ENCODE measurements at places on chromosomes 13 and 19.

DNA sequence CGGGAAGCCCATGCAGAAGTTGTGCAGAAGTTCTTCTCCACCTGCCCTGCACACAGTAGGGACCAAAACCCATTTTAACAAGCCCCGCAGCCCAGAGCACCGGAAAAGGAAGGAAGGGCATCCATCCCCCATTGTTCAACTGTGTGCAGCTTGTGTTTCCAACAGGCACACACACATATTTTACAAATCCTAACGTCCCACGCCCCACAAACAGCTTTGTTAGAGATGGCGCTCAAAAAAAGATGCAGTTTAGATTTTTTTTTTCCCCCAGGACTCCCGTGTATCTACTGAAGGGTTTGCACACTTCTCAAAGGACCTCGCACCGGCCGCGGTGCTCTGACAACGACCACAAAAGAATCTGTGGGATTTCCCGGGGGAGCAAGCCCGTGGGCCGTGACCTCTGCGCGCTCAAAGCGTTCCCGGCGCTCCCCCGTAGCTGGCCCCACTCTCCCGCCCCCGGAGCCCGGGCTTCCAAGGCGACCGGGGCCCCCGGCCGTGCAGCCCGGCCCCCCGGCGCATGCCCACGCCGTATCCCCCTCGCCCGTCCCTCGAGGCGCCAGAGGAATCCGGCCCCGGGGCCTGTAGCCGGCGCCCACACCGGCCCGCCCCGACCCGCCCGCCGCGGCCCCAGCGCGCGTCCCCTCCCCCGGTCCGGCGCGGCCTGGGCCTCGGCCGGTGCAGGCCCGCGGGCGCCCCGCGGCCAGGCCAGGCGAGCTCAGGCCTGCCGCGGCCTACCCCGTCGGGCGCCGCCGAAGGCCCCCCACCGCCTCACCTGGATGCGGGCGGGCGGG is 523 bp downstream of the ELAVL1 start:
- no peak for DNase-seq

GRCh38 chr13:29210676-29211075 is 384.8 kb downstream of the SLC7A1 start:
- DNase-seq, result no peak

DNA sequence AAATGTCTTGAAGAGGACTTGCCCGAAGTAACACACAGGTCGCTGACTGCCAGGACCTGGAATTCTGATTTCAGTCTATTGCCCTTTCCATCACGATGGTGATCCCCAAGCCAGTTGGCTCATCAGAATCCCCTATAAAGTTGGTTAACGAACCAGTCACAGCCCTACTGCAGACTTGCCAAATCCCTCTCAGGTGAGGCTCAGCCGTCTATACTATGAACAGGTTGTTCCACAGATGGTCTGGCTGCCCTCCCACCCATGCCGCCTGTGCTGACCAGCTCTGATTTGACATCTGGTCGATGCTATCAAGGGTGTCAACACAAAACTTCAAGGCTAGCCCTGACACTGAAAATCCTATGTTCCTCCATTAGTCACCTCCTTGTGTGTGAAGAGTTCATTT is 90.0 kb downstream of the RNASEH2B start:
- DNase-seq, result no peak

DNA sequence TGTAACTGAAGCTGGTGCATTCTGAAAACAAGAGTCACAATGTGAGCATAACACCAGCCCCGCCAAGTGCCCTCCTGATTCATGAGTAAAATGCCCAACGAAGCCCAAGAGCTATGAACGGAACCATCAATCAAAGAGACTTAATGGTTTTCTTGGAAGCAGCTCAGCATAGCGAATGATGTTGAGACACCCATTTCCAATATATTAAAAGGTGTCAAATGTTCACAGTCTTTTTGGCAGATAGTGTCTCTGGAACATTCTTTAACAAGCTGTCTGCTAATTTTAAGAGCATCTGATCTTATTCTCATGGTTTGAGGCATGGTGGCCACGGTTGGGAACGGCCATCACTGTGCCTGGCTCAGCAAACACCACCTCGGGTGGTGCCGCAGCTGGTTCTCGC is 133.4 kb upstream of the USP29 start:
- no peak for DNase-seq

GRCh38 chr13:56563663-56564062 is 577.1 kb upstream of the PRR20A start:
- DNase-seq, result no peak

GRCh38 chr13:48000559-48001113 is 437 bp downstream of the SUCLA2 start:
- peak; percentile 3 for DNase-seq

- no peak for DNase-seq
Measured at GRCh38 chr13:50951366-50951765, 41.8 kb downstream of the RNASEH2B start.

DNA sequence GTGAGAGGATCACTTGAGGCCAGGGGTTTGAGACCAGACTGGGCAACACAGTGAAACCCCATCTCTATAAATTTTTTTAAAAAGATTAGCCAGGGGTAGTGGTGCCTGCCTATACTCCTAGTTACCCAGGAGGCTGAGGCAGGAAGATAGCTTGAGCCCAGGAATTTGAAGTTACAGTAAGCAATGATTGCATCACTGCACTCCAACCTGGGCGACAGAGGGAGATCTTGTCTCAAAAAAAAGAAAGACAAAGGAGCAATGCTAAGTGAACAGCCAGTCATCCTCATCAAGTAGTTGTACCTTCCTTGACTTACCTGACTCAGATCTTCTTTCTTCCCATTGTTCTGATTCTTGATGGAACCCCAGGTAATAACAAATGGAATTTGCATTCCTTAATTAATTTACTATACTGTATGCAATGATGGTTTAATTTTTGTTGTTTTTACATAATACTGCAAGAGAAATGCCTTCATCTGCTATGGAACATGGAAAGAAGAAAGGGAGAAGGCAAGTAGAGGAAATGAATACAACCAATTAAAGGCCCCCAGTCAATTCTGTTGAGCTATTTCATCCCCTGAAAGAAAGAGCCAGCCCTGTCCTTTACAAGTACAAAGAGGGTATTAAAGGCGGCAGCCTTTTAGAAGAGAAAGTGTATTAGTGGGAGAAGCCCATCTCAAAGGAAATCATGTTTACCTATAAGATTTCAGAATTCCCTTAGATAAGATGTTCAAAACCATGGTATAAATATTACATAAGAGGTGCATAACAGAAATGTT is 316.7 kb downstream of the DIAPH3 start:
- no peak for DNase-seq

GRCh38 chr19:51294211-51294976 is 17.1 kb upstream of the IGLON5 start:
- no peak for DNase-seq

DNA sequence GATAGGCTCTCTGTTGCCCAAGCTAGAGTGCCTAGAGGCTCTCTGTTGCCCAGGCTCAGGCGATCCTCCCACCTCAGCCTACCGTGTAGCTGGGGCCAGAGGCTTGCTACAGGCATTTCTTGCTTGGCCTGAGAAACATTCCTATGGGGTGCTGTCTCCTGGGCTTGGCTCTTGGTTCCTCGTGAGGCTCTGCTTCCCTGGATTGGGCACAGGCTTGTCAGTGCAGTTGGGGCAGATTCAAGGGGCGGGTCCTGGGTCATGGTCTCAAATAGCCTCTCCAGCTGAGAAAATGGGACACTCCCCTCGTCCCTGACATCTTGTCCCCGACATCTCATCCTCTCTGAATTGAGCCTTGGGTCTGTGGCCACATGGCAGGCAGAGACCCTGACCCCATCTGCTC is 4.9 kb downstream of the TSSK6 start:
- no peak for DNase-seq

DNA sequence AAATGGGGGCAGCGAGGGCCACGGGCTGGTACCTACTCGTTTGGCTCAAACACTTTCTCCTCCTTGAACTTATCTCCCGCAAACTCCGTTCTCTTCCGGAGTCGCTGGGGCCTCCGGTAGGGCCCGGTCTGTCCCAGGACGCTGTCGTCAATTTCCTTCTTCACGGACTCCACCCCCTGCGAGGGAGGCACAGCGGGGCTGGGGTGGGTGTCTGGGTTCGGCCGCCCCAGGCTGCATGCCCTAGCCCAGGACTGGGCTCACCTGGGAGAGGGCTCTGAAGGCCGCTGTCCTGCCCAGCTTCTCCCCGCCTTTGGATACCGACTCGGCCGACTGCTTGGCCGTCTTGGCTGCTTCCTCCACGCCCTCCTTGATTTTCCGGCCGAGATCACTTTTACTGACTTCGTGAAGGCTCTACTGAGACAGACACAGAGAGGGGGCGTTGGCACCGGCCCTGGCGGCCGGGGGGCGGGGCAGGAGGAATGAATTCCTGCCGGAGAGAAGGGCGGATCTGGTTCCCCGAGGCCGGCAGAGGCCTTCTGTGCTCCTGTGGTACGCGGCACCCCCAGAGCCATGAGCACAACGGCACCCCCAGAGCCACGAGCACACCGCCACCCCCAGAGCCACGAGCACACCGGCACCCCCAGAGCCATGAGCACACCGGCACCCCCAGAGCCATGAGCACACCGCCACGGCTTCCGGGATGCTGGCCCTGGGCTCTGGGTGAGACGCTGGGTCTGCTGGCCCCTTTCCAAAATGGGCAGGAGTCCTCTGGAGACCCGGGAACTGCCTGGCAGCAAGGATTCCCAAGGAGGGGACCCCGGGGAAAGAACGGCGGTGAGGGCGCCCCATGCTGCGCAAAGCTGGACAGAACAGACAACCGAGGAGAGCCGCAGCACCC is 8.1 kb upstream of the CTXN1 start:
- no peak for DNase-seq

GRCh38 chr19:45769821-45770191 is 754 bp upstream of the SIX5 start:
- DNase-seq, result peak; percentile 80

DNA sequence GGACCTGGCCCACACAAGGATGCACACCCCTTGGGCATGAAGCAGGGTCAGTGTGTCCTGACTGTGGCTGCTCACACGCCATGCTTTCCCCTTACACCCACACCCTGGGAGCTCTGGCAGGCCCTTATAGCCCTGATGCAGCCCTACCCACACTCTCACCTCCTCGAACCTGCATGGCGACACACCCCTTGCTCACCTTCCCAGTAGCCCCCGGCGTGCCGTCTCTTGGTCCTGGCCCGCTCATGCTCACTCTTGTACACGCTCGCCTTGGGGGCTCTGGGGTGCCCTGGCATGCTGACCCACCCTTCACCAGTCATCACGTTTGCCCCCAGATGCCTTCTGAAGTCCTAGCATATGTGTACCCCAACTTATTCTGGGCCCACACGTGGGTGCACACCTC is 56.1 kb downstream of the MAP4K1 start:
- DNase-seq, result no peak

DNA sequence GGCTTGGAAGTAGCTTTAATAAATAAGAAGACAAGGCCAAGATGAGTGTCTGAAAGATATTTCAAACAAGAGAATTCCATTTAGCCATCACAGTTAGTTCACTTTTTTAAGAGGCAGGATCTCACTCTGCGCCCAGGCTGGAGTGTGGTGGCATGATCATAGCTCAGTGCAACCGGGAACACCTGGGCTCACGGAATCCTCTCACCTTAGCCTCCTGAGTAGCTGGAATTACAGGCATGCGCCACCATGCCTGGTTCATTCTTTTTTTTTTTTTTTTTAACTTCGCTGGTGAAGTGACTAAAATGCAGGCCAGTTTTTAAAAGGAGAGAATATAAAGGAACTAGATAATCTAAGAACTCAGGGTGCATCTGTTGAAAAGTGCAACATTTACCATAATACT is 200.3 kb downstream of the KCTD12 start:
- DNase-seq, result no peak

DNA sequence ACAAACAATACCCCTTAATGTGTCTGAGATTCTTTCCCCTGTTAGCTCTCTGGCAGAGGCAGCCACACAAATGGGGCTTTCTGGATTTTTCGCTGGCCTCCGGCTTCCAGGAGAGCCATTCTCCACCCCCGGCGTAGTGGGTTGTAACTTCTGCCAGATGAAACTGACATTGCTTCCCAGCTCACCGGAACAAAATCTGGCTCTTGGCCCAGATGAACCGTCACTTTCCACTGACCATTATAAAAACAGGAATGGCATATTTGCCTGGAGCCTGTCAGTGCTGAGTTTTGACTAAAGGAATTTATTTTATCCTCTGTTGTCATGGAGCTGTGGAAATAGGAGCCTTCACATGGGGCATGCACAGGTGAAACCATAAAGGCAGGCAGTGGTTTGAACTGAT is 120.6 kb upstream of the GPR12 start:
- no peak for DNase-seq

- no peak for DNase-seq
Measured at GRCh38 chr13:113420833-113421600, 32.3 kb downstream of the ADPRHL1 start.

DNA sequence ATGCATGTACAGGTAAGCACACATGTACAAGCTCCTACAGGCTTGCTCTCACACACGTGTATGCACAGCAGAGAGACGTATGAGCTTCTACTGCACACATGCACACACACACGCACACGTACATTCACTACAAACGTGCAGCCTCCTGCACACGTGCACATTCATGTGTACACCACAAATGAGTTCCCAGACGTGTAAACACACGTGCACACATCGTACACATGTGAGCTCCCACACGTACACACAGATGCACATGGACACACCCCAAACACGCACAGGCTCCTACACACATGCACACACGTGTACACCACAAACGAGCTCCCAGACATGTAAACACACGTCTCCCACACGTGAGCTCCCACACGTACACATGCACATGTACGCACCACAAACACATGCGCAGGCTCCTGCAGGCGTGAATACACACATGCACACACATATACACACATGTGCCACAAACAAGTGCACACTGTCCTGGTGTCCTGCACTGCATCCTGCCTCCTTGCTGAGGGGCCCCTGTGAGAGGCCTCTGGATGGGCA is 83.7 kb upstream of the MCF2L start:
- no peak for DNase-seq

- no peak for DNase-seq
Measured at GRCh38 chr19:39407410-39407659, 688 bp downstream of the ZFP36 start.

DNA sequence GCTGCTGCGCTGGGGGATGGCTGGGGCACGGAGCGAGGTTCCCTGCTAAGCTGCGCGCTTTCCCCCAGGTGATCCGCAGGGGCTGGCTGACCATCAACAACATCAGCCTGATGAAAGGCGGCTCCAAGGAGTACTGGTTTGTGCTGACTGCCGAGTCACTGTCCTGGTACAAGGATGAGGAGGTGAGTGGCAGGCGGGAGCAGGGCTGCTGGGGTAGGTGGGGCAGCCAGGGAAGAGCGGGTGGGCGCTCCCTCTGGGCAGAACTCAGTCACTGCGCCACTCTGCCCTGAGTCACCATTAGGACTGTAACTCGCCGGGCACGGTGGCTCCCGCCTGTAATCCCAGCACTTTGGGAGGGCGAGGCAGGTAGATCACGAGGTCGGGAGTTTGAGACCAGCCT is 23.8 kb downstream of the TMED1 start:
- DNase-seq, result no peak

- no peak for DNase-seq
Measured at GRCh38 chr13:109158383-109158782, 529.0 kb downstream of the MYO16 start.

DNA sequence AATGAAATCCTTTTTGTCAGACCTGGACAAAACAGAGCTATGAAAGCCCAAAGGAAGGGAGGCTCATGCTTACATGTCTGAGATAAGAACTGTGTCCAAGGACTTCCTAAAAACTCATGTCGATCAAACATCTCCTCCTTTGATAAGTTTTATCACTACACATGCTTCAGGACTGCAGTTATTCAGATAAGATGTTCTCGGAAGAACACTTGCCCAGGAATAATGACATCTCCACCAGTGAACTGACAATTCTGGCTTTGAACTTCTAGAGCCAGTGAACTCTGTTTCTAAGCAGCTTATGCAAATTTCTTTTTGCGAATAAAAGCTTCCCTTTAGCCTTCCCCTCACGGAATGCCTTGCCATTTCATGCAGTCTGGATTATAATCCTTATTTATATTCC is 561.6 kb downstream of the TBC1D4 start:
- DNase-seq, result no peak

- no peak for DNase-seq
Measured at GRCh38 chr19:52941941-52942385, 18.7 kb upstream of the ZNF888 start.

Measured in immature natural killer cell (primary cell).